ENCODE measurements at places on chromosomes 2 and 18.

- no peak for DNase-seq
These were observed 167.0 kb downstream of the AFF3 start for GRCh38 chr2:99975386-99975785.

DNA sequence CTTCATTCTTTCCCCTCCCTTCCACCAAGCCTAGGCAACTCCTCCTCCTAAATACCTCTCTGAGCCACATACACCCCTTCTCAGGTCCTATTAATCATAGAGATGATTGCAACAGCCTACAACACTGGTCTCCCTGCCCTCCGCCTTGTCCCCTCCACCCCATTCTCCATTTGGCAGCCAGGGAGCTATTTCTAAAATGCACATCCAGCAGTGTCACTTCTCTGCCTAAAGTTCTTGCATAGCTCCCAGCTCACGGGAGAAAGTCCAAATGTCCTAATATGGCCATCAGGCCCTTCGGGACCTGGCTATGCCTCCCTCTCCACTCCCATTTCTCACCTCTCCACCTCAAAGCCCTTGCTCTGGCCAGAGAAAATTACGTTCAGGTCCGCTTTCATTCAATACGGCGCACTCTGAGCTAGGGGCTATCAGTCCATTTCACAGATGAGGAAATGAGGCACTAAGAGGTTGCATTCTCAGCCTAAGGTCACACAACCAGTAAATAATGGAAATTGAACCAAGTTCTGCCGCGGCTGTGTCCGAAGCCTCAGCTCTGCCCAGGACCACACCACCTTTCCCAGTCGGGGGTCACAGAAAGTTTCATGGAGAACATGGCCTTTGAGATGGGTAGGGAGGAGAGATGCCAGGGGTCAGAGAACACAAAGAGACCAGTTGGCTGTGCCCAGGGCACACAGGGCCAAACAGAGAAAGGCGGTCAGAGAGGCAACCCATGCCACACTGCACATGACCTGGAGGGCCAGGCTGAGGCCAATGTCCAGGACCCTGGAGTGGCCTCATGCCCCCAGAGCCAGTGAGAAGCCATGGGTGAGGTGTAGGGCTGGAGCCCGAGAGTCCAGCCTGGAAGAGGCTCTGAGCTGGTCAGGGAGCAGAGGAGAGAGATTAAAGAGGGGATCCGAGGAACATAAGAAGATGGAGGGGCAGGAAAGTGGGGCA, 72.8 kb downstream of the TNS1 start:
- DNase-seq, result no peak

DNA sequence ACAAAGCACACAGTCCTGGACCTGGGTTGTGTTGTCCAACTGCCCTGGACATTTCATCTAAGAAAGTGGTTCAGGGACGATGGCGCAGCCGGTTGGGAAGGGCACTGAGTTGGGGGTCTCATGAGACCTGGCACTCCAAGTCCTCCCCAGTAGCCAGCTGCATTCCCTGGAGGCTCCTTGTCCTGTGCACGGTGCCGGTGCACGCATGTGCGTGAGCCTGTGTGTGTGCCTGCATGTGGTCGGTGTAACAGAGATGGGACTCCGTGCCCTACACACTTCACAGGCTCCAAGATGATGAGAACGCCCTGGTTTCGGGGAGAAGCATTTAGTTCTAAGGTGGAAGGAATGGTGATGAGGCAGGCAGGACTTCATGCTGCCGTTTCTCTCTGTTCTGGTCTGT, 124.9 kb upstream of the PXDN start:
- no peak for DNase-seq

GRCh38 chr2:54015798-54016699, 45.3 kb upstream of the PSME4 start:
- no peak for DNase-seq

GRCh38 chr18:25661831-25662230, 309.9 kb upstream of the ZNF521 start:
- no peak for DNase-seq

- no peak for DNase-seq
These were observed 675.9 kb downstream of the DPP10 start for GRCh38 chr2:115118306-115118705.

DNA sequence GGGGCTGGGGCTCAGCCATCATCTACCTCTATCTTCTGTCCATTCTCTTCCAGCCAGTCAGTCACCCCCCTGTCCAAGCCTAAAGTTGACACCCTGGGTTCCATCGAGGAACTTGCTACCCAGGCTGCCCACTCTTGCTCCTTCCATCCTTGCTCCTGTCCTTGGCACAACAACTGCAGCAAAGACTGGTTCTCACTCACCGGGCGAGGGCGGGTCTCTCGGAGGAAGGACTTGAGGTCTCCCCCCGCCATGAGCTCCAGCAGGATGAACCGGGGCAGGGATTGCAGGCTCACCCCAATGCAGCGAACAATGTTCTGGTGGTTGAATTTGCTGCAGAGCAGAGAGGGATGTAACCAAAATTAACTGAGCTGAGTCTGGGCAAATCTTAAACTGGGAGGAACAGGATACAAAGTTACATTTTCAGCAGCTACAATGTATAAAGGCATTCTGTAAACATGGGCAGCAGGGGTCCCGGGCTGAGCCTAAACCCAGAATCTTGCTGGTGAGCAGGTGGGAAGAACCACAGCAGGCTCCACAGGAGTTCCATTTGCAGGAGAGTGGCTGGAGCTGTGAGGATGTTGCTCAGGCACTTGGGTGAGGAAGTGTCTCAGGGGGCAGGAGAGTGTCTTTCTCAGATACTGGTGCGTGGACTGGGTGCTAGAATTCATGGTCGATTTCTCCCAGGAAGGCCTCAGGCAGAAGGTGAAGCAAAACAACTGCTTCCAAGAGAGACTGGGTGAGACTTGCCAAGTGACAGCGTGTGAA, 105.5 kb downstream of the CLIP4 start:
- no peak for DNase-seq
